Common myeloid progenitor, CD34-positive (primary cell): ENCODE measurements at places on chromosomes 1 and 21.

- no peak for DNase-seq
Observed at GRCh38 chr1:8203551-8203950, 114.4 kb upstream of the SLC45A1 start.

DNA sequence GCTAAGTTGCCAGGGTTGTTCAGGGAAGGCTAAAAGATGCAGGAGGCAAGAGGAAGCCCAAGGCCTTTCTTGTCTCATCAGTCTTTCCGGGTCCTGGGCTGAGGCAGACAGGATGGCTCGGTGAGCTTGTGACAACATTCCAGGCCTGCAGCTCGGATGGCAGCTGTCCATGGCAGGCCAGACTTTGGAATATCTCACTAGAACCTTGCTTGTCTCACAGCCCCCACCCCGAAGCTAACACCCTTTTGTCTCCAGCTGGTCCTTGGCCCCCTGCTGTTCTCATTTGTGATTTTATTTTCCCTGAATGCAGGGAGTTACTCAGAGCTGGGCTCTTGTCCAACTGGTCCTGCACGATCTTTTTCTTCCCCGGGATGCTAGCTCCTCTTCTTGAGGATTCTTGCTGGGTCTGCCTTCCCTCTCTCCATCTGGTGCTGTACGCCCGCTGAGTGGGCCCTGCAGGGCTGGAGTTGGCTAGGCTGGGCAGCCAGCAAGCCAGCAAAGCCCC, 477.2 kb upstream of the CAMK1G start:
- DNase-seq, result no peak

DNA sequence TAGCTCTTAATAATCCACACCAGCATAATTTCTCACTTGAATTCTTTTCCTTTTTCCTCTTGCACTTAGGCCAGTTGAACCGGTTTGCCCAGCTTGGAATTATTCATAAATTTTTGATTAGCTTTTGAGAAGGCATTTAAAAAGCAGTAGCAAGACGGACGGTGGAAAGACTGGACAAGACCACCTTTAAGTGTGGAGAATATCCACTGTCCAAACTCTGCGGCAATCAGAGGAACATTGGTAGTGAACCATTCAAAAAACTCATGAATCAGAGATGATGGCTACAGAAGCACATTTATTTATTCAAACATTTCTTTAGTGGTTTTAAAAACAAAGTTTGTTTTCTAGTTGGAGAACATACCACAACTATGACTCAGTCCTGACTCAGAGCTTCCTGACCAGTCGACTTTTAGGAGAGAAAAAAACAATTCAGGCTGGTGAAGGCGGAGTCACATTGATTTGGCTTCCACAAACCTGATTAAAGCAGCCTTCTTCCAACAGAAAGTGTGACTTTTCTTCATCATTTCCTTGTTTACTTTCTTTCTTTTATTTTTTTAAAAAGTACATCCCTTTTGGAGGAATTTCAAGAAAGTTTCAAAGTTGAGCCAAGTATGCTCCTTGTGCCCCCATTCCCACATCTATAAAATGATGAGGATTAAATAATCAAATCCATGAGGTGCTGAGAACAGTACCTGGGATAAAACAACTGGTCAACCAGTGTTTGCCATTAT, 128.8 kb downstream of the ADSS2 start:
- peak; percentile 98 for DNase-seq

DNA sequence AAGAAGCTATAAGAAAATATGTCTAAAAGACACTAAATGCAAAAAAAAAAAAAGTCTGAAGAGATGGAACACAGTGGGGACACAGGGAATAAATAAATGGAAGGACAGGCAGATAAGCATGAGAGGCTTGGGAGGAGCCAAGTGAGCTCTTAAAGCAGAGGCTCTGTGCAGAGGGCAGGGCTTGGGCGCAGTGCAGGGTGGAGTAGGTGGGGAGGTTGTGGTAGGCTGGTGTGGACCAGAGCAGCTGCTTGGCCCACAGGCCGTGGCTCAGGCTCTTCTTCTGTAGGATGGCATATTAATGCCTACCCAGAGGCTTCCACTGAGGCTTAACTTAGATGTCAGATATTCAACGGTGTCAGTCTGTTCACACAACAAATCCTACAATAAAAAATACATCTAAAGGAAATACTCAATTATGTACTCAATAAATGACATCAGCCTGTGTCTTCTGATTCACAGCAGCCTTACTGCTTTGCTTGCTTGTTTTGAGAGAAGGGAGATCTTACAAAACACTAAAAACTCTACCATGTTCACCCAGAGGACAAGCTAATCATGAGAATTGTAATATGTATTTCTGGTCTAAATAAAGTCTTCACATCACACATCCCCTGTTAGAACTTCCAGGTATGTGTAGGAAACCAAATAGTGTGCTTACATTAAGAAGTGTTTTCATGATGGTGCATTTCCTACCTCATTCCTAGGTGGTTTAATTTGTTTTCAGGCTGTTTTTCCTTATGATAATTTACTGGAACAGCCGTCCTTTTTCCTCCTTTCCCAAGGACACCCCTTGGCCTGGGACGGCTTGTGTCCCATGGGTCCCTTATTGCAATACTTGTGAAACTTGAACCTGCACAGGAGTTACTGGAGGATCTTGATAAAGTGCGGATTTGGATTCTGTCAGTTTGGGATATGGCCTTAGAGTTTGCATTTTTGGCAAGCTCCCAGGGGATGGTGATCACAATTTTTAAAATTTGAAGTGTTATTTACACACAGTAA, 24.9 kb downstream of the DIP2A start:
- no peak for DNase-seq

DNA sequence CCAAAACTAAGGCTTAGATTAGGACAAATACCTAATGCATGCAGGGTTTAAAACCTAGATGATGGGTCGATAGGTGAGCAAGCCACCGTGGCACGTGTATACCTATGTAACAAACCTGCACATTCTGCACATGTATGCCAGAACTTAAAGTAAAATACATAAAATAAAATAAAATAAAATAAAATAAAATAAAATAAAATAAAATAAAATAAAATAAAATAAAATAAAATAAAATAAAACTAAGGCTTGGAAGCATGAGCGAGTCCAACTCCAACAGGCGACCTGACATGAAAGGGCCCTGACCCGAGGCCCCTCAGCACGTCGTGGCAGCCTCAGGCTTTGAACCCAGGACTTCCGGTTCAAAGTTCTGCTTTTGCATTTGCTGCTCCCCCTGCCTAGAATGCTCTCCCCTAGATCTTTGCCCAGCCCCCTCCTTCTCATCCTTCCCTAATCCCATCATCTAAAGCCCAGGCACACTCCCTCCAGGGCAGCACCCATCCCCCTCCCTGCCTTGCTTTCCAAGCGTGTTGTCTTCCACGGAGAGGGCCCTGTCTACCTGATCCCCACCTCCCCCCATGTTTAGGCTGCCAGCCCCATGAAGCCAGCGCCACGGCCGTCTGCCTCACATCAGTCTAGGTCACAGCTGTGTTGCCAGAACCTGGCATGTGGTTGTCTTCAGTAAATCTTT, 64.3 kb downstream of the TAS1R2 start:
- no peak for DNase-seq

DNA sequence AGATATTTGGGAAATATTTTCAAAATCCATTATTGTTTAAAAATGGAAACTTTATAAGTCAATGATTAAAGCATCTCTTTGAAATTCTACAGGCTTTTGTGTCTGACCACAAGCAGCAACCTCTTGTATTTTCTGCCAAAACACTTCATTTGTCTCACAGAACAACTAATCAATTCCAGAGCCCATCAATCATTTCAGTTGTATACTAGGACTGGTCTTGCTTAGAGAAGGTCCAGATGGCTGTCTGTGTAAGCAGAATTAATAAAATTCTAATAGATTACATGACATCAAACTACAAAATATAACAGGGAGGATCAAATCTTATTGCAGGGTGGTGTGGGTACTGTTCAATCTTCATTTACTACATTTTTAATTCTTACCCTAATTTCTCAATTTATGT, 76.4 kb downstream of the ACBD6 start:
- no peak for DNase-seq

DNA sequence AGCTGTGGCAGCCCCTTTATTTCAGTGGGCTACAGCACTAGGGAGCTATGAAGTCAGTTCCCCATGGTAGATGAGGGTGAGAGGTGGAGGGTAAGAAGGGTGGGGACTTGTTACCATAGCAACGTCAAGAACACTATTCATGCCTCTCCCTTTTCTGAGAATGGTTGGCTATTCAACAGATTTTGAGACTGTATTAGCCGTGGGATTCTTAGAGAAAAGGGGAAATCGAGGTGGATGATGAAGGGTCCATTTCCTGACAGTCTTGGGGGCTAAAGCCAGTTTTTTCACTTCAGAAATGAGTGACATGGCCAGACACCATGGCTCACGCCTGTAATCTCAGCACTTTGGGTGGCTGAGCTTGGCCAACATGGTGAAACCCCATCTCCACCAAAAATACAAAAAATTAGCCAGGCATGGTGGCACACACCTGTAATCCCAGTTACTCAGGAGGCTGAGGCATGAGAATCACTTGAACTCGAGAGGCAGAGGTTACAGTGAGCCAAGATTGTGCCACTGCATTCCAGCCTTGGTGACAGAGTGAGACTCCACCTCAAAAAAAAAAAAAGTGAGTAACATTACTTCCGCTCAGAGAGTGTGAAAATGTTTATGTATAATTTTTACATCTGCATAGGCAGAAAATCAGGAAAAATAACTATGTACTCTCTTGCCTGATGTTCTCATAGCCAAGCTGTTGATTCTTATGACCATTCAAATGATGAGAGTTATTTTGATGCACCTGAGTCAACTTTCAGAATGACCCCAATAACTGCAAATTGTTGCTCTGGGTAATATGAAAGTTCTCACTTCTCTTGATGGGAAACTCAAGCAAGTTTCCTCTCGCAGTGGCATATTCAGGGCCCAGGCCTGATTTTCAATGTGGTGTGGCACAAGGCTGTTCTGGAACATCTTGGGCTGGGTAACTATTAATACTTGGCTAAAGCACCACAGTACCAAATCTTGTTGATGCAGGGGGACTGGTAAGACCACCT, 23.2 kb upstream of the RGSL1 start:
- DNase-seq, result peak; percentile 21

DNA sequence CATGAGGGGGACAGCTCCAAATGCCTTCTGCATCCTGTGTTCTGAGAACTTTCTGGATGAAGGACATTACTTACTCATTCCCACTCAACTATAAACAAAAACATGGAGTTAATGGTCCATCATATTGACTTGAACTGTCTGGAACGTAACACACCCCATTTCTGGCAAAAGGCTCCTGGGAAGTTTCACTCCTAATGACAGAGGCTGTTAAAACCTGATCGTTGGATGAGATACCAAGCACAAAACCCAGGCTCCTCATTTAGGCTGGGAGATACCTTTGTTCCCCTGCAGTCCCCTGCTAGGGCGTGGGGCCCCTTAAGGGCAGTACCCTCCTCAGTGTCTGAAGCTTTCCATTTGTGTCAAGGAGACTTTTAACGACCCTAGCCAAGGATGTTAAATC, 78.9 kb downstream of the RHOU start:
- no peak for DNase-seq

DNA sequence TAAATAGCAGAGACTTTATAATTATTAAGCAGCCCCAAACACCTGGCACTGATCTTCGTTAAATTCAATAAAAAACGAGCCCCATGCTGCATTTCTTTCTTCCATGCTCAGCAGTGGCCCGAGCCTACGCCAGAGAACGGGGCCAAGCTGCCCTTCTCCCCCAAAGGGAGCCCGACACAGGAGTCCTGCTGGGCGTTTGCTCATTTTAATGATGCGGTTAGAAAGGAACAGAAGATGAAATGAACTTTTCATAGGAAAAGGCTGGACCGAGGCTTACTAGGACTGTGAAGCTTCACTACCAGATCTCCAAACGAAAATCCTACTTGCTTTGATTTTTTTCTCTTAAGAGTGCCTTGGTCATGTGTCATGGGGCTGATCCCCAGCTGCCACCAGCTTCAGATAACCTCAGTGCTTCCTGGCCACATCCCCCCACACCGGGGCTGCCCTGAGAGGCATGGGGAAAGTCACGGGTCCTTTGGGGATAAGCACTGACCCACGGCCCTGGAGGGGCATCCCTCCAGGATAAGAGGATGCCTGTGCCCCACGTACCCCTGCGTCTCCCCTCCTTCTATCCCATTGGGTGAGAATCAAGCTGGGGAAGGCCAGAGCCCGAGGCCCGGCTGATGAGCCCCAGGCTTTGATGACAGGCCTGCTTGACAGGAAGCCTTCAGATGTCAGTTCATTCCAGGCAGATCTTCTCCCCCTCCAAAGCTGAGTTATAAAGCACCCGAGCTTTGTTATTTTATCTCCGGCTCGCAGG, 34.2 kb downstream of the PGBD5 start:
- DNase-seq, result no peak

DNA sequence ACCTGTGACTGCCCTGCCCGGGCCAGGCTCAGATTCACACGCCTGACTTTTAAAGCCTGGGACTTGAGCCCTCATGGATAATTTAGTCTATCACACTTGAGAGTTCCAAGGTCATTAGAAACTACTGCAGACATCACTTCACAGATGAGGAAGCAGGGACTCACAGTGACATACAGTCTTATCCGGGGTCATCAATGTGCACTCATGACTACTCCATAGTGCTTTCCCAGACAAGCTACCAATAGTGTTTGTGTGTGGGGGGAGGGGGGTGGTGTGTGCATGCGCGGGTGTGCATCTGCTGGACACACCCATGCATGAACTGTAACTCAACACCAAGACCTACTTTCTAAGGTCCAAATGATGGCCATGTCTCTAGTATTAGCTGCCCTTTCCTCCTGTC, 16.1 kb upstream of the SLC5A9 start:
- no peak for DNase-seq

DNA sequence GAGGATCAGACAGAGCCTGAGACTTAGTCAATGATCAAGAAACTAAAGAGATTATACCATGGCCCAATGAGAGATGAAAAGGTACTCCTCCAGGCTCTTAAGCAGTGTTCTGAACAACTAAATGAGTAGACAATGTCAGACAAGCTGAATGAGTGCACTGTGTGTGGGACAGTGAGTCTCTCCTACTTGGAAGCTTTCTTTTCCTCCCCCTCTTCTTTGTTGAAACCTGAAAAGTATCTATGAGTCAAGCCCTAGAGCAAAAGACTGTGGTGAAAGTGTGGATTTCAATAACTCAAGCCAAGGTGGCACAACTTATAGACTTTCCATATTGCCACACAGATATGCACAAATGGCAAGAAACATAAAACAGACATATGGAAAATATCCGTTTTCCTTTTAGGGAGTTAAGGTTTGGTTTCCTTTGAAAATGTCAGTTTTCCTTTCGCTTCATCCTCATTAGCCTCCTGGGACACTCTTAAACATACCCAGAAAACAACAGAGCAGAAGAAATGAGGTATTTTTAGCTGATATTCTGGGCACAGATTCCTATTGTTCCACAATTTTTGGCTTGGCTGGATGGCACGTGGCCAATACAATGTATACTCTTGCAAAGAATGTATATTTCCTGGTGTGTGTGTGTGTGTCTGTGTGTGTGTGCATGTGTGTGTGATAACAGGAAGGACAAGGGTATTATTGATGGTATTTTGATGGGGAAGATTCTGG, 96.6 kb downstream of the LMX1A start:
- no peak for DNase-seq

DNA sequence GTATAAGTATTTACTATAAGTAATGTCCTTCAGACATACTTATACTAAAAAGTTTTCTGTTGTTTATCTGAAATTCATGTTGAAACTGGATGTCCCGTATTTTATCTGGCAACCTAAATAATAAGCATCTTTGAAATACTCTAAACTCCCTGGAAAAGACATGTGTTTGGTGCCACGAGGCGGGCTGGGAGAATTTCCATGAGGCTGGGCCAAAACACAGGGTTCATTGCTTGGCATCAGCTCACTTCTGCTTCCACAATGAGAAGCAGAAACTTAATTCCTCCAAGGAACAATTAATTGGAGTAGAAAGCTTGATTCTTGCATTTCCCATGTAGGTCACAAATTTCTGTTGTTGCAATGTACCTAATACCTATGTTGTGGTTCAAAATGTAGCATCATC, 110.2 kb downstream of the PSMG1 start:
- no peak for DNase-seq
